Islet precursor cell (in vitro differentiated cells): ENCODE measurements at places on chromosomes 2 and 18.
A peak's percentile ranks its signal among the peaks of the same experiment; 100 is the strongest.

- DNase-seq, result peak; percentile 85
Observed at GRCh38 chr2:54483426-54483825, 27.3 kb downstream of the SPTBN1 start.

GRCh38 chr18:68467957-68468356, 247.0 kb downstream of the TMX3 start:
- no peak for DNase-seq

- DNase-seq, result no peak
Observed at GRCh38 chr2:79131687-79132086, 11.4 kb downstream of the REG1A start.

DNA sequence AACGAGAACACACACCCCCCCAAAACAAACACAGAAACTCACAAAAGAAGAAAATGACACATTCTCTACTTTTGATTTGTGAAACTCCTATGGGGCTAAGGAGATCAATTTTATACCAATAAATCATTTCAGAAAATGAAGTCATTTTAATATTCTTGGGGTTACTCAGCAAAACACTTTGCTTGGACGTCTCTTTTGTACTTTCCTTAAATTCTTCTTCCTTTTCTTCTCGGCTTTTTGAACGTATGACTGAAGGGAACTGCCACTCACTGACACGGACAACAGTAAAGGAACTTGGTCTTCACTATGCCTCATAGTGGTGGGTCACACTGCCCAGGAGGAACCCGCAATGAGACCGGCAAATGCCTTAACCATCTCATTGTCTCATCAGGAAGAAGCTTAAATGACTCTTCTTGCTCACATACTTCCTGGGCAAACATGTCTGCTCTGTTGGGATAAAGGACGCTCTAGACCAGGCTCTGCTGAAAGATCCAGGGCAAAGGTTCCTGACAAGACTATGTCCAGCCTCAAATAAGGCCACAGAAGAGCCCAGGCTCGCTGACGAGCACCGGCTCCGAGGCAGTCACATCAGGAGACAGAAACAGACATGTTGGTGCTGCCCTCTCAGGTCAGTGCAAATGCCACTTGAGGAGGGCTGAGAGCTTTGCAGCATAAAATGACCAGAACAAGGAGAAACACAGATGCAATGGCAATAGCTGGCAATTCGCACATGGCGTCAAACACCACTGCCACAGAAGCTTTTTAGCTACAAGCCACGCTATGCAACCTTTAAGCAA, 205.5 kb downstream of the TGIF1 start:
- peak; percentile 59 for DNase-seq

DNA sequence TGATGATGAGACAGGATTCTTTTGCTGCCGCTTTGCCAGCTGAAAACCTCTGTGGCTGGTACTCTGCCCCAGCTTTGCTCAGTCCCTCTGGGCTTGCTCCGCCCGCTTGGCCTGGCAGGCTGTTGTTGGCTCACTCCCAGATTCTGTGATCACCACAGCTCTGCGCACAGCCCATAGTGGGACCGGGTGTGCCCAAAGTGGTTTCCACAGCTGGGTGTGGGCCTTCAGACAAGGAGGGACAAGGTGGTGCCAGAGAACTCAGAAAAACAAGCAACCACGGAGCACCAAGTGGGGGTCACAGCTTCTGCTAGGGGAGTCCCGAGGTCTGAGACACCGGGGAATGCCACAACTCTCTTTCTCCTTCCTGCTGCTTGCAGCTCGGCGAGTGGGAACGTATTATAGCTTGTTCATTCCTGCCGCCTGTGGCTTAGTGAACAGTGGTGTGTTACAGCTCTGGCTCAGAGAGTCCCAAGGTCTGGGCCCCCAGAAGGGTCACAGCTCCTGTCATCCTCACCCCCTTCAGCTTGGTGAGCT, 9.2 kb upstream of the KYNU start:
- no peak for DNase-seq

- no peak for DNase-seq
Observed at GRCh38 chr2:149329068-149329467, 1.3 kb upstream of the LYPD6 start.

DNA sequence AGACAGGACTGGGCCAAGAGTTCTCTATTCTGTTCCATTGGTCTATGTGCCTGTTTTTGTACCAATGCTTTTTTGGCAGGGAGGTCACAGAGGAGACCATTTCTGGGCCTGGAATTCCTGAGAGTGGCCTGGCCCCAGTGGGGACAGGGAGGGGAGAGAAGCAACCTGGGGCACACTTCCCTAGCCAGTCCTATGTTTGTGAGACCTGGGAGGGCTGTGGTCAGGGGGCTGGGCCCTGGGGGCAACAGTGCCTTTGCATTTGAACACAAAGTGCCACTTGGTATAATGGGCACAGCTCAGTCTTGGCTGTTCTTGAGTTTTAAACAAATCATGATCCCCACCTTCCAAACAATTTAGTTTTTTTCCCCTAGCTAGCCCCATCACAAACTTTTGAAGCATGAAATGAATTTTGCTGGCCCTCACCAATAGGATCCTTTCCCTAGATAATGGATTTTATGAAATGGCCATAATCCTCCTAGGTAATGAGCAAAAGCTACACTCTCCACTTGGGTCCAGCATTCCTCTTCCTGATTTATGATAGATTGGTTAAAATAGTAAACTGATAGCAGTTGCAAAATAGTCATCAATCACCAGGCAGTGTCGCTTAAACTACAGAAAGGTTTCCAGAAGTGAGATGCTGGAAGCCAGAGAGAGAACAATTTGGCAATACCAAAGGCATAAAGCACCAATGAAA, 133.5 kb downstream of the GLI2 start:
- no peak for DNase-seq

- DNase-seq, result no peak
Observed at GRCh38 chr18:26397019-26397418, 151.3 kb downstream of the KCTD1 start.

- DNase-seq, result no peak
Observed at GRCh38 chr2:240170354-240170735, 29.9 kb upstream of the OTOS start.

DNA sequence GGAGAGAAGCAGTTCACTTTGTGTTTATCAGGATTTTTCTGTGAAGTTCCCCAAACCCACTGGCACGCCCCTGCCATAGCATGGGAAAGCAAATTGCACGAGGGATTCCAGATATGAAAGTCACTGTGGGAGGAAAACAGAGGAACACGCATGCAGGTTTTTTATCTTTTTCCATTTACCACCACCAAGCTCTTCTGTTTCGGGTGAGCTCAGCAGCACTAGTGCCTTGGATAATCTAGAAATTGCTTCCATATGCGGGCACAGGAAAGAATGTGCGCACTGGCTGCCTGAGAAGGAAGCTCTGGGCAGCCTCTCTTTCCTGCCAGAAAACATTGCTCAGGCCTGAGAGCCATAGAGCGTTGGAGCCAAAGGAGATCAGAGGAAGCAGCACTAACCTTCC, 65.9 kb upstream of the WIPF1 start:
- DNase-seq, result no peak

DNA sequence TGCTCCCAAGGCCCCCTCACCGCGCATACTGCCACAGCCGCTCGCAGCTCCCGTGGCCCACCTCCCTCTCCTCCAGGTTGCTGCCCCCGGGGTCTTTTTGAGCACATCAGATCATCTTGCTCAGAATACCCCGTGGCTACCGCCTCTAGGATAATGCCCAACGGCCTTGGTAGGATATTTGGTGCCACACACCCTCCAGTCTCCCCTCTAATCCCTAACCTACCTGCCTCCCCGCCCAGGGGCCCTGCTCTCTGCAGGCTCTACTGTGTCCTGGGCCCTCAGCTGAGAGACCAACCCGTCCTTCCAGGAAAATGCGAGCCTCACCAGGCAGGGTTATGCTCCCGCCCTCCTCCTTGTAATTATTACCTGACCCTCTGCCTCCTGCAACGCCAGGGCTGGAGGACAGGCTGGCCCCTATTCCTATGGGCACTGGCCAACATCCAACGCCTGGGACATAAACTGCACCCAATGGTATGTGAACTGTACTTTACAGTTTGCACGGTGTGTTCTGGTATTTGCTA, 1.5 kb upstream of the MTCL1 start:
- no peak for DNase-seq

DNA sequence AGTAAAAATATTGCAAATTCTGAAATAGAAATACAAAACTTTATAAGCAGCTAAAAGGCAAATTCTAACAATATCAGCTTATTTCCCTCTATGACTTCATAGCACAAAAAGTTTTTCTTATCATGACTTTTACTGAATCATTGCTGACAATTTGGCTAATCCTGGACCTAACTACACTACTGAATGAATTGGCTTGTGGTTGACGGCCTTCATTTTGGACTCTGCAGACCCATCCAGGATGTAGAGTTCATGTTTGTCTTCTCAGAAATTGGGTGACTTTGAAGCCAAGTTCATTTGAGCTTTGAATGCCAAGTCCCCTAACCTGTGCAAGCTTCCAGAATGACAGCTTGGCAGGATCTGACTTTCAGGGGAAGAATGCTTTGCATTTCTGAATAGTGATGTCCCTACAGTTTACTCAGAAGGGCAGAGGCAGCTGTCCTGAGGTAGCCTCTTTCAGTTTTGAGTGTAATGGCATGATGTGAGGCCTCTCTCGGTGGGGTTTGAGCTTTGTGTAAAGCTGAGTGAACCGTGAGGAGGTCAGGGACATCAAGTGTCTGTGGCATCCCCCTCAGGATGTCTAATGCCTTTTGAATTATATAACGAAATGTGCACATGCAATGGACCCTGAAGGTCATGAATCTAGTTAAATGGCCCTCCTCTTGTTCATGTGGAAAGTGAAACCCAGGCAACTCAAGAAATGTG, 48.0 kb downstream of the EFEMP1 start:
- no peak for DNase-seq

DNA sequence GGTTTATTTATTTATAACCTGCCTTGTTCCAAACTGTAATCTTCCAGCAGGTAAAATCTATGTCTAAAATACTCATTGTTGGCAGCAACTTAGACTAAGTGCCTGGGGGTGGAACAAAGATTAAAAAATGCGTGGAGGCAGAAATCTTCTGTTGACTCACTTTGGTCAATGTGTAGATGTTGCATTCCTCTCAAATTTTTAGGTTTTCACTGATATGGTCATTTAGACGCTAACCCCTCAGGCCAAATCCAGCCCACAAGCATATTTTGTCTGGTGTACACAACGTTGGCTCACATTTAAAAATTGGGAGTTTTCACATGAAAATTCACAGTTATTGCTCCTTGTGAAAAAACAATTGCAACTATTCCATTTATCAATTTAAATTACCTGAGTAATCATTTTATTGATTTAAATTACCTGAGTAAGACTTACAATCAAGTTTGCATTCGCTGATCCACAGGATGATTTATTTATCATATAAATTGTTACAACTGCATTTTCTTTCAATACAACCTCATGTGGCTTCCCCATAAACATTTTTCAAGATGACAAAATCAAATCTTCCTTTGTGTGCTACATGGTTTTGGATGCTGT, 564.2 kb downstream of the TSN start:
- no peak for DNase-seq

- DNase-seq, result no peak
Observed at GRCh38 chr2:157741819-157742484, 113.3 kb upstream of the ACVR1C start.

GRCh38 chr2:25125976-25126375, 42.4 kb downstream of the POMC start:
- no peak for DNase-seq

- no peak for DNase-seq
Observed at GRCh38 chr2:12269041-12269972, 447.4 kb upstream of the TRIB2 start.

GRCh38 chr2:210888035-210888434, 331.6 kb downstream of the CPS1 start:
- no peak for DNase-seq

DNA sequence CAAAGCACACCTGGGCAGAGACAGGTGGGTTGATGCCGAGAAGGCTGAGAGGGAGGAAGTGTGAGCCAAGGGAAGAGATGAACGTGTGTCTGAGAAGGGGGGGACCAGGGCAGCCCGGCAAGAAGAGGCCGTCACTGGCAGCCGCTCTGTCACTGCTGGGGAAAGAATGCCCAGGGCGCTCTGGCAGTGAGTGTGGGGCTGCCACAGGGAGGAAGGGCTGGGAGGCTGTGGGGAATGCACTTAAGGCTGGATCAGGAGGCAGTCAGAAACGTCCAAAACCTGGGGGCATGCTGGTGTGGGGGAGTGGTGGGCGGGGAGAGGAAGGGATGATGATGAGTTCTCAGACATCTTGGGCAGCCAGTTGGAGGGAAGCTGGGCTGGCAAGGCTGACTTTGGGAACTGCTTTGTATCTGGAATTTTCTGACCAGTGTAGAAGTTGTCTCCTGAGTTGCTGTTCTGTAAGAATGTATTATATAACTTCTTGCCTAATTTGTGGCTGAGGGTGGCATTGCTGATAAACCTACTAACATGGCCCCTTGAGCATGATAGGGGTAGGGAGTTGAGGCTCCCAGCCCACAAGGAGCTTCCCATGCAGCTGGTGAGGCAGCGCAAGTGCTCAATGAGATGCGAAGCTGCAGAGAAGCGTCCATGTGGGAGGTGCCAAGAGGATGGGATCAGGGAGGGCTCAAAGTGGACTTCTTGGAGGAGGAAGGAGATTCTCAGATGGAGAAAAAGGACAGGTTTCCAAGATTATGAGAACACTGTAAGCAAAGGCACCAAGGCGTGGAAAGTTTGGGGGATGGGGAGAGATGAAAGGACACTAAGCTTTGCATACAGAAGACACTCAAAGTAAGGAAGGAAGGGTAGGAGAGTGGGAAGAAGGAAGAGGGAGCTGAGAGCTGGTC, 185.1 kb upstream of the HAAO start:
- DNase-seq, result no peak

GRCh38 chr2:148926981-148927401, 52.0 kb downstream of the KIF5C start:
- no peak for DNase-seq

DNA sequence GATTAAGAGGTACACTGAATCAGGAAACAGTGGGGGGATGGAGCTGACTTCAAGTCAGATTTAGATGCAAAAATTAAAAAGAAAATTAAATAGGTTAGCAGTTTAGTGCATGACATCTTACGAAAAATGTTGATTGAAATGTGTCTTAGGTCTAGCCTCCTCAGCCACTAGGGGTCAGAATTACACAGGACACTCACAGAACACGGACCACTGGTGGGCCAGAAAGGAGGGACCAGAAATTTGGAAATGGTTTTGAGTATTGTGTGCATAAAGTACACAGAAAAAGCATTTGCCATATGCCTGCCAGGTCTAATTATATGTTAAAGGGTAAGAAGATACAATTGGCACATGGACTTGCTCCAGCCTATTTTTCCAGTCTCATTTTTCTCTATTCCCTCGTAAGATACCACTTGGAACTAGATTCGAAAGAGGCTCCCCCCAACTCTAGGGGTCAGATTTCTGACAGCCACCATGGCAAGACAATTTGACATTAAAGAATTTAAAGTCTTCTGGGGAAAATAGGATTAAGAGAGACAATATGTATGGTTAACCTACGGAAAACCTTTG, 550.2 kb upstream of the SETBP1 start:
- DNase-seq, result peak; percentile 57
